ENCODE measurements at places on chromosomes 3 and 15. TPM values are rescaled to one million over a fixed set of nuclear protein-coding genes. Genes with fewer than 3 reads are reported as not detected.

- no peak for DNase-seq
Observed at GRCh38 chr3:136495213-136495612, 245.1 kb downstream of the PCCB start.

GRCh38 chr15:60744826-60745460, 266.0 kb upstream of the ICE2 start:
- DNase-seq = no peak

OSBPL10 gene
- 27.7 TPM for total RNA-seq

DNA sequence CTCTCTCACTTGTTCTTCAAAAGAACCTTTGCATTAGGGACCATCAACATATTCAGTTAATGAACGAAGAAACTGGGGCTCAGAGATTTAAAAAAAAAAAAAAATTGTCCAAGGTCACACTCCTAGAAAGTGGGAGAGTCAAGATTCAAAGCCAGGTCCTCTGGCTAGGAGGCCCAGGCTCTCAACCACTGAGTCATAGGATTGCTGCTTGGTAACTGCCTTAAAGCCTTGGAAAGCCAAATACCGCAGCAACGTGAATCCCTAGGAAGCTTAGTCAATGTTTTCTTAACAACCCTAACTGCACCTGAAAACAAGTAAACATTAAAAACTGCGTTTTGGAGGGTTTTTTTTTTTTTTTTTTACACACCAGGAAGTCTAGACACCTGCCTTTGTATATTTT, 156.8 kb downstream of the WNT5A start:
- DNase-seq = no peak

DNA sequence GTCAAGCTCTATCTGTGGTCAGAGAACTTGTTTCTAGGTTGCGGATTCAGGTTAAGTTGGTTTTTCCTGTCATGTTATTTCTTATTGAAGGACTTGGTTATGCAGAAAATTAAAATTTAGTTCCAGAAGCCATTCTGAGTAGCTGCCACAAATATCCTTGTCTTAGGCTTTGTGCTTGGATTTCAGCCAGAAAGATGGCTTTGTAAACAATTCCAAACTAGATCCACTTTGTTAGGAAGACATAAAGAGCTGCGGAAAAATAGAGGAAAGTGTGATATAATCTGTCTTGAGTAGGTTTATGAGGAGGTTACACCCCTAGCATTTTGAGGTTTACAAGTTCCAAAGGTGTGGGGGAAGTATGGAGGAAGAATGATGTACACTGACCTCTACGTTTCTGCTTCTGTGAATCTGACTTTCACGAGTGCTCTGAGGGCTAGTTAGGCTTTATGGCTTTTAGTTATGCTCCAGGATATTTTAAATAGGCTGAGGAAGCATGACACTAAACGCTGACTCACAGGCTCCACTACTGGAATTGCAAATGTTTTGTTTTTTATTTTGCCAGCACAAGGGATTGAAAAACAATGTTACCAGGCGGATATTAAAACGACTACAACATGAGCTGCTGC, 46.3 kb upstream of the UTS2B start:
- peak; percentile 88 for DNase-seq

DNA sequence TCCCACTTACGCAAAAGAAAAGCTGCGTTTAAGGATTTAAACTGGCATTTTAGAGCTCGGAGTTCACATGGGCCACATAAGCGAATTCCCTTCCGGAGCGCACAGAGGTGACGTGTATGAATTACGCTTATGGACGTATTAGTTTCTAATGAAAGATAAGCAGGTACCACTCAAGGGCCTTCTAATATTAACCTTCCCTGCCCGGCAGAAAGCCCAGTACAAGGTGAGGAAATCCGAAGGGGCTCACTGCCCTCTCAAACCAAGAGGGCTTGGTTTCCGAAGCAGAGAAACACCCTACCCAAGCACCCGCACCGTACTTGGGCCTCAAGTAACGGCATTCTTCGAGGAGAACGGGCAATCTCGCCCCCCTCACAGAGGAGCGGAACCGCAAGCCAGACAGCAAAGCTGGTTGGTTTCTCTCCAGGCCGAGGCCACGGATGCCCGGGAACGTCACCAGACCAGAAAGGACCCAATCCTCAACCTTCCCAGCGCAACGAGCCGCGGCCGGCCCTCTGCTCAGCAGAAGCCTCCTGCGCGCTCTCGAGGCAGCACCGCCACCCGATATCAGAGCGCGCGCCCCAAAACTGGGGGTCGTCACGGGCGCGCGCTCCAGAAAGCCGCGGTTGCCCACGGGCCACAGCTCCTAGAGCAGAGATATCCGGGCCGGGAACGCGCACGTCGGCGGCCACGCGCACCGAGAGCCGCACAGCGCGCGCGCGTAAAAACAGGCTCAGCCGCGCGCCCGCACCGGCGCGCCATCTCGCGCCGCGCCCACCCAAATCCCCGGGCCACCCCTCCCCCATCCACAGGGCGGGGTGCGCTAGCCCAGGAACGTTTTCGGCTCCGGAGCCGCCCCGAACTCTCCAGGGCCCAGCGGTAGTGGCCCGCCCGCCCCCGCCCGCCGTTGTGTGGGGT, 676 bp downstream of the QRICH1 start:
- peak; percentile 88 for DNase-seq

GRCh38 chr3:113105093-113105449, 106.3 kb upstream of the BOC start:
- no peak for DNase-seq

- DNase-seq = peak; percentile 82
Observed at GRCh38 chr3:194137506-194138474, 1.8 kb downstream of the HES1 start.

PRKCD gene
- total RNA-seq = 2.2 TPM

ZBBX gene
- total RNA-seq = 0.05 TPM

- DNase-seq = no peak
Observed at GRCh38 chr3:122671553-122671952, 9.1 kb upstream of the PARP14 start.

ZDHHC23 gene
- total RNA-seq = 14.9 TPM

All from dermis blood vessel endothelial cell (primary cell).